Non-pigmented ciliary epithelial cell (primary cell): ENCODE measurements at places on chromosomes 6 and 20.

- DNase-seq: no peak
Measured at GRCh38 chr6:87102151-87102621, 7.3 kb upstream of the CGA start.

- DNase-seq: no peak
Measured at GRCh38 chr6:150175586-150176151, 32.8 kb downstream of the PPP1R14C start.

DNA sequence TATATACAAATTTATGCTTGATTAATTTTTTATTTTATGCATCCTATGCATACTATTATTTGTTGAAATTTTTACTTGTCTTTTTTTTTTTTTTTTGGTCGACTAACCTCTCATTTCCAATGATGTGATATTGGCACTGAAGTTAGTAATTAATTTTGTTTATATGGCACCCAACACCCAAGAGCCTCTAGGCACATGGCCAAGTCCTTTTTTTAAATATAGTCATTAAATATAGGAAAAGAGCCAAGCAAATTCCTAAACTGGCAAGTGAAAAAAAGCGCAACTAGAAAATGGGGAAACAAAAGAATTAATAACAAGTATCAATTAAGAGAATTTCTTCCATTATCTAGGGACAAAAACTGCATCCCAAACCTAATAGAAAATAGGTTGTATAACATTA is 85.5 kb upstream of the HS3ST5 start:
- DNase-seq: no peak

DNA sequence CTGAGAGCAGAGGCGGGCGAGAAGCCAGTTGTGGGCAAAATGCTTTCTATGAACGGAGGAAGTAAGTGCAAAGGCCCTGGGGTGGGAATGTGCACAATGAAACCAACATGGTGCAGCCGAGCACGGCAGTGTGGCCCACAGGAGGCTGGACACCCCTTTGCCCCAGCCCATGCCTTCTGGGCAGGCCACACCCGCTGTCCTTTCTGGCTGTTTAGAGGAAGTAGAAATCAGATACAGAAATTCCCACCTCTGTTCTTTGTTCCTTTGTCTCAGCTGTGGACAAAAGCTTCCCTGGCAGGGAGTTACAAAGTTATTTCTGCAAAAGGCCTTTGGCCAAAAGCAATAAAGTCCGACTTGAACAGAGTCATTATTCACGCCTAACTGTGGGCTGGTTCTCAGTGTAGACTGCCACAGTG is 11.9 kb downstream of the SULF2 start:
- DNase-seq: no peak

GRCh38 chr6:41277605-41278004 is 8.9 kb downstream of the TREM1 start:
- DNase-seq: no peak

GRCh38 chr20:47353239-47353691 is 3.2 kb downstream of the ZMYND8 start:
- DNase-seq: no peak

DNA sequence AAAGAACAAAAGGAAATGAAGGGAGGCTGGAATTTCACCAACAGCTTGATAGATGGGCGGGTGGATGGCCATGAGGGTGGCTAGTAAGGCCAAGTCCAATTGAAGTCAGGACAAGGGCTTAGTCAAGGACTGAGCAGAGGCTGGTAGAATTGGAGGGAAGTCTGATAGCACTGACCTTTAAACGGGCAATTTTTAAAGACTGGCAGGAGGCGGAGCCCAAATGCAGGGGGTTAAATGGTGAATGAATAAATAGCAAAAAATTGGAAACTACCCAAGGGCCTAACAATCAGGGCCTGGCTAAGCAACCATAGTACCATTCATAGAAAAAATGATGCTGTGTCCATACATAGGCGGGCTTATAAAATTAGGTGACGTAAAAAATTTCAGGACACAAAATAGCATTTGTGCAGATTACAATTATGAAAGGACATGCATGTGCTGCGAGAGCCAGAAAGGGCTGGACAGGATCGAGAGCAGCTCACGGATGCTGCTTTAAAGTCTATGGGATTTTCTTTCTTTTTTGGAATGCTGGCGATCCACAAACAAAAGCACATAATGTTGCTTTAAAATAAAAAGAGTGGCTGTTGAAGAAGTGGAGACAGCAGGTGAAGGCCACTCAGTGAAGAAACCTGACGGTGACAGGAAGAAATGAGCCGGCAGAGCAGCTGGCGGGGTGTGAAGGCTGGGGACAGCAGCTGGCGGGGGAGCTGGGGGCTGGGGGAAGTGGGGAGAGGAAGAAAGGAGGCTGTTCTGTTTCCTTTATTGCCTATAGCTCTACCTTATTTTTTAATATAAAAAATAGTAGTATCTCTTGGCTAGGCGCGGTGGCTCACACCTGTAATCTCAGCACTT is 42.8 kb upstream of the TAF8 start:
- DNase-seq: no peak

DNA sequence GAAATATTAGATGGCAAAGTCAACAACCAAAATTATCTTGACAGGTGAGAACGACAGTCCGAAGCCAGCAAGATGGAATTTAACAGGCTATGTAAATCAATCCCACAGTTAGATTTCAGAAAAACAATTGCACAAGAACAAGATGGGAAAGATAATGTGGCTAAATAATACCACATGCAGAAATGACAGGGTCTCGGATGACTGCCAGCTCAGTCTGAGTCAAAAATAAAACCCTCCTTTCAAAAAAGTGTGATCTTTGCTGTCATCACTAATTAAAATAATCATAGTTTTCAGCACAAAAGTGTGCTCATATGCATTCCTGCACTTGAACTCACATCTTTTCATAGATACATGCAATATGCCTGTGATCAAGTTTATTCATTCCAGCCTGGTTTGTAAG is 25.9 kb downstream of the FOXQ1 start:
- DNase-seq: no peak

DNA sequence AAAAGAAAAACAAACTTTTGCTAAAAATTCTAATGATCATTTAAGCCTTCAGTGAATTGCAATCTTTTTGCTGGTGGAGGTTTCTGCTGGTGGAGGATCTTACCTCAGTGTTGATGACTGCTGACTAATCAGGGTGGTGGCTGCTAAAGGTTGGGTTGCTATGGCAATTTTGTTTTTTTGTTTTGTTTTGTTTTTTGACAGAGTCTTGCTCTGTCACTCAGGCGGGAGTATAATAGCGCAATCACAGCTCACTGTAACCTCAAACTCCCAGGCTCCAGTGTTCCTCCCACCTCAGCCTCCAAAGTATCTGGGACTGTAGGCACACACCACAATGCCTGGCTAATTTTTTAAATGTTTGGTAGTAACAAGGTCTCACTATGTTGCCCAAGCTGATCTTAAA is 94.7 kb downstream of the ANKRD6 start:
- DNase-seq: no peak

DNA sequence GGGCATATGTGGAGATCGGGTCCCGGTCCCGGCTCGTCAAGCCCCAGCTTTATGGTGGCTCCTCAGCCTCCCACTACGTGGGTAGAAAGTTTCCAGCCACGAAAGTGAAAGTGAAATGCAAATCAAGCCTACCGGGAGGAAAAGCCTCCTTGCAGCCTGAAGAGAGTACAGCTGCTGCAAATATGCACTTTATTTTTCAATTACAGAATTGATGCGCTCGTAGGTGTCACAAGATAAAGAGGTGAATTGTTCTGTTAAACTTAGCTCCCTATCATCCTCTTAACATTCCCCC is 373 bp upstream of the PCNA start:
- no peak for DNase-seq

GRCh38 chr6:150251566-150252186 is 108.8 kb downstream of the PPP1R14C start:
- no peak for DNase-seq

- DNase-seq: no peak
Measured at GRCh38 chr6:137417396-137417795, 76.8 kb downstream of the OLIG3 start.

- DNase-seq: no peak
Measured at GRCh38 chr6:43624786-43625288, 4.2 kb downstream of the GTPBP2 start.

- DNase-seq: no peak
Measured at GRCh38 chr6:10999994-11000393, 44.1 kb downstream of the ELOVL2 start.

DNA sequence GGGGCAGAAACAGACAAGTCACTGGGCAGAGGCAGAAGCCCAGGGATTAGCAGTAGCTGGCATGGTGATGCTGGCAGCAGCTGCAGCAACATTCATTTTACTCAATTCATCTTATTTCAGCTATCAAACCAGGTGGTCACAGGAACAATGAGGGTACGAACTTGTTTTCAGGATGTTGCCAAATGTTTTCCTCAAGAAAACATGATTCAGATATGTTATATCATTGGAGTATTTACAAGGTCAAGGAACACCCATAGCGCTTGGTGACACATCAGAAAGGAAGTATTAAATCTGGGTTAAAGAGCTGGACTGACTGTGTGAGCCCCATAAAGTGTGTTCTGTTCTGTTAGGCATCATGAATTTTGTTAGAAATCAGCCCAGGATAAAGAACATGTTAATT is 456.9 kb upstream of the ID4 start:
- DNase-seq: no peak

GRCh38 chr6:44655412-44656342 is 268.2 kb downstream of the CDC5L start:
- DNase-seq: no peak

DNA sequence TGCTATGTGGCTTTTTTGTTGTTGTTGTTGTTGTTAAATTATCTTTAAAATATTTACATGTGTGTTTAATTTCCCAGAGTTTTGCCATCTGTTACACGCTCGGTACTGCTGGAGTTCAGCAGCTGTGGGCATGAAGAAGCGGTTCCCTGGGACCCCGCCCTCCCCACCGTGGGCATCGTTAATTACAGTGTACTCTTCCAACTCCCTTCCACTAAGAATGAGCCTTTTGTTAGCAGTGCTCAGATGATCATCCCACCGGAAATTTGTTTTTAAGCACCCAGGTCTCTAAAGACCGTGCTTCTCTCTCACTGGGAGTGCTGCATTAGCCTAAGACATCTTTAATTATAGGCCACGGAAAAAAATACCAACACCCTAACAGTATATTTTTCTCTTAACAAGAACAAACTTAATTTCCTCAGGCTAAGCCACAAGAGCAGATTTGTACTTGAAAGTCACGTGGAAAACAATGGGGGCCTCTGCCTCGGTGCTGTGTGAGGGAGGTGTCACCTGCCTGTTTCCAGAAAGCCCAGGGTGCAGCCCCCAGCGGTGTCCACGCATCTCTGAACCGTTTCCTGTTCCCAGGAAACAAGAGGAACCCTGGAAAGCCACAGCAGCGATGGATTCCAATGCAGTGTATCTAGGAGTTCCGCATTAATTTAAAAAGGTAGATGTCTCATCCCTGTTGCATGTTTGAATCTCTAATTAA is 113.3 kb upstream of the FRMD1 start:
- DNase-seq: no peak

DNA sequence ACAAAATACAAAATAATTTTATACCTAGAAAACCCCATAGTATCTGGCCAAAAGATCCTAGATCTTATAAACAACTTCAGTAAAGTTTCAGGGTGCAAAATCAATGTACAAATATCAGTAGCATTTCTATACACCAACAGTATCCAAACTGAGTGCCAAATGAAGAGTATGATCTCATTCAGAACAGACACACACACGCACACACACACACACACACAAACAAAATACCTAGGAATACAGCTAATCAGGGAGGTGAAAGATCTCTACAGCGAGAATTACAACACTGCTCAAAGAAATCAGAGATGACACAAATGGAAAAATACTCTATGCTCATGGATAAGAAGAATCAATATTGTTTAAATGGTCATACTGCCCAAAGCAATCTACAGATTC is 49.2 kb downstream of the TOMM6 start:
- peak; percentile 27 for DNase-seq

DNA sequence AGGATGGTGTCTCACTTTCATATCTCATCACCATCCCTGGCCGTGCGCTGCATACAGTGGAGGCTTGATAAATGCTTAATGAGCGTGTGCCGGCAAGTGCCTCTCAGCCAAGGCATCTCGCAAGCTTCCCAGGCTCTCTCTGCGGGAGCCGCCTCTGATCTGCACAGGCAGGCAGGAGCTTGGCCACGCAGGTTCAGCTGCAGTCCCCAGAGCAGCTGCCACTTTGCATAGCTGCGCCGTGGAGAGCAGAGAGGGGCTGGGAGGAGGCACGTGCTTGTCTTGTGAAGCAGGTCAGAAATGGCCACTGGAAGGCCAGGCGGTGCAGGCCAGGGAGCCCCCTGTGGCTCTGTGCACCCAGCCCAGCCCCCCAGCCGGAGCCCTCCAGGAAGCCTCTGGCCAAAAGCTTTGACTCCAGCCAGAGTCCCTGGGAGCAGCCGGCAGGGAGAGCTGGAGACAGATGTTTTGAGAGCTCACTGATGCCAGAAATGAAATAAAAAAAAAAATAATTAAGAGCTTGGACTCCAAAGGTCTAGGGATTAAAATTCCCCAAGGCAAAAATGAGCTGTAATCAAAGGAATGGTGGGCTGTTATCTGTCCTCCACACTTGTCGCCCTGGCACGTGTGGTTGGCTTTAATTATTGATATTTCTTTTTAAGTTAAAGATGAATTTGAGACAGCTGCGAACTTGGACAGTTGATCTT is 377.0 kb downstream of the CDH4 start:
- no peak for DNase-seq

DNA sequence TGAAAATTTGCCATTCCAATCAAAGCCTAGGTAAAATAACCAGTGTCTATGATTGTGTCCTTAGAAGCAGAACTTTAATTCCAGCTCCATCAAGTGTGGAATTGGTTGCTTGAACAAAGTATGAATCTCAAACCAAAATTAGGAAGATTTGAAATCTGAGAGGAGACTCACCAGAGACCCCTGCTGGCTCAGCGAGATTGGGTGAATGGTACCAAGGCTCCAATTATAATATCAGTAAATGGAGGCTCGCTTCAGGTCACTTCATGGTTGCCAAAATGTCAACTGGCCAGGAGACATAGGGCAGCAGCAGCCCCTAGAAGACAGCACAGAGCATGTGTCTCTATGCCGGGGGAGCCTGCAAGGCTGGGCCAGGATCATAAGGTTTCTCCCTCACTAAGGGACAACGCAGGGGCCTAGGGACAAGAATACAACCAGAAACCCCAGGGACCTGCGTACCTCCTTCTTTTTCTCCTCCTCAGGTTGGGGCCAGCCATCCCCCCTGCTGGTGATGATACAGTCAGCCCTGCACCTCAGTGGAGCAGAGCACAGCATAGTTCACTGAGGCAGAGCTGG is 14.0 kb downstream of the RBL1 start:
- no peak for DNase-seq

GRCh38 chr20:45291526-45291925 is 15.1 kb upstream of the RBPJL start:
- no peak for DNase-seq

DNA sequence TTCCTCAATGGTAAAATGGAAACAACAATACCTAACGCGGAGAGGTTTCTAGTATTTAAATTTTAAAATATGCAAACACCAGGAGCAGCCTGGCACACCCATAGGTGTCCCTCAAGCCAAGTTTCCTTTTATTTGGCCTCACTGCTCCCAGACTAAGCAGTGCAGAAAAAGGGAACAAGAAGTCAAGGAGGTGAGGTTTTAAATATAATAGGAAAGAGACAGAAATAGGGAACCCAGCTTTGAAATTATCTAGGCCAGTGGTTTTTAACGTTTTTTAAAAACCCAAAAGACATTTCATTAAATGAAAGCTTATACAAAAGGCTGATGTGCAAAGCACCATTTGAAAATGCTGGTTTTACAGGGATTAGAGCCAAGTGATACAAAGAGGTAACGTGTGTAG is 109.6 kb downstream of the SLC22A3 start:
- no peak for DNase-seq

- no peak for DNase-seq
Measured at GRCh38 chr6:33710296-33711121, 991 bp downstream of the UQCC2 start.

- no peak for DNase-seq
Measured at GRCh38 chr6:134105940-134106339, 53.5 kb upstream of the SLC2A12 start.

GRCh38 chr6:108119769-108120141 is 45.2 kb upstream of the OSTM1 start:
- DNase-seq: no peak
